ENCODE measurements at places on chromosomes 1 and 21.

DNA sequence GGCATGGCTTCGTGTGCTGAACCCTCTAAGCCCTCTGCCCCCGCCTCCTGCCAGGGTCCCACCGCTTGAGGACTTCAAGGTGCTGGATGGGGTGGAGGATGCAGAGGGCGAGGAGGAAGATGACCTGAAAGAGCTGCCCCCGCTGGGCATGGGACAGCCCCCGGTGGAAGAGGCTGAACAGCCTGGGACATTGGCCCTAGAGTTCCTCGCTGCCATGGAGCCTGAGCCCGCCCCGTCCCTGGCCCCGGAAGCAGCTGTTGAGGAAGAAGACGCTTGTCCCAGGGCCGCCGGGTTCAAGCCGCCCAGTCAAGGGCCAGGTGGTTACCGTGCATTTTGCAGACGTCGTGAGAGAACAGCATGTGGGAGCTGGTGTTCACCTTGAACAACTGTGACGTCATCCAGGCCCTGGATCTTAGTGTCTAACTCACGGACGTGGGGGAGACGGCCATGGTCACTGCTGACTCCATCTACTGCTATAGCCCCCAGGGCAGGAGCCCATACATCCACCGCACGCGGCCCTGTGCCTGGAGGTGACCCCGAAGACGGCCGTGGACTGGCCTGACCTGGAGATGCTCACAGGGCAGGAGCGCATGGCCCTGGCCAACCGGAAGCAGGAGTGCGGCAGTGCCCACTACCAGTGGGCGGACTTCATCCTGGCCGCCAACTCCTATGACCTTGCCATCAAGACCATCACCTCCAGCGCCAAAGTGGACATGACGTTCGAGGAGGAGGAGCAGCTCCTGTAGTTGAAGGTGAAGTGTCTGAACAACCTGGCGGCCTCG, 90.1 kb downstream of the PPP1R12B start:
- no peak for DNase-seq

- no peak for DNase-seq
These were observed 107.5 kb upstream of the HOOK1 start for GRCh38 chr1:59707178-59707791.

- DNase-seq = no peak
These were observed 186.0 kb downstream of the DYRK1A start for GRCh38 chr21:37552496-37553029.

DNA sequence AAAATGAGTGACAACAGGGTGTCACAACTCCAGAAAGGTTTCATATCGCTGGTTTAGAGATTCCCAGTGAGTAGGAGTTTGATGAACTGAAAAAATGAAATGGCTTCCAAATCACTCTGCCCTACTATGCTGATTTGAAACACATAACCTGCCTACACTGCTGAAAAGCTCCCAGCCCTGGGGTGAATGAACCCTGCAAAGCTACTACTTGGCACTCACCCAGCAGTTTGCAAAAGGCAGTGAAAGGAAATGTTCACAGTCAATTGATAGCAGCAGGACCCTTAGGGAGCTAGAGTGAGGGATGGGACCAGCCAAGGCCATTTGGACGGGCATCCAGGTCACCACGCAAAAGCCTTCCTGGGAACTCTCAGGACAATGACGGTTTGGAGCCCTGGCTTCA, 44.4 kb upstream of the SRP9 start:
- DNase-seq = no peak

DNA sequence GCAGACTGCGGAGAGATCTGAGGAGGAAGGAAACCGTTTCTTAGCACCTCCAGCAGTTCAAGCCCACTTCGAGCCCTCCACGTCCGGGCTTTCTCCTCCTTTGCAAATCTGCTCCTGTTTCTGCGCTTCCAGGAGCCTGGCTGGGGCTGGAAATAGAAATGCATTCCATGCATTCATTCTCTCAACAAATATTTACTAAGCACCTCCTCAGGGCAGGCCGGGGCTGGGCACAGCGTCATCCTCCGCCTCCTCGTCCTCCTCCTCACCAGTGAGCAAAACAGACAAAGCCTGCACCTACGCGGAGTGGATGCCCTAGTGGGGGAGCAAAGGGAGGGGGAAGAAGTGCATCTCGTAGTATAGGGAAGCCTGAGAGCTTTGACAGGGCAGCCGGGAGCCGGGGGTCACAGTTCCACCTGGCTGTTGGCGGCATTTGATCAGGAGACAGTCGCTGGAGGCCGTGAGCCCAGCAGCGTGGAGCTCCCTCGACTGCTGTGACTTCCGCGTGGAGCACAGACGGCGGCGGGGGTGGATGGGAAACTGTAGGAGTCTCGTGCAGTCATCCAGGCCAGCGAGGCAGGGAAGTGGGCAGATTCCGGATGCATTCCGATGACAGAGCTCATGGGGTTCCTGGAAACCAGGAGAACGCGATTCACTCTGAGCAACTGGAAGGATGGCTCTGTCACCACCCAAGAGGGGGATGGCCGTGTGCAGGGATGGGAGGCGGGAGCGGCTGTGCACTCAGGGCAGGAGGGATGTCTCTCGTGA, 93.5 kb downstream of the SIK1 start:
- DNase-seq = no peak

GRCh38 chr1:231938711-231939110, 312.1 kb downstream of the DISC1 start:
- DNase-seq = no peak

DNA sequence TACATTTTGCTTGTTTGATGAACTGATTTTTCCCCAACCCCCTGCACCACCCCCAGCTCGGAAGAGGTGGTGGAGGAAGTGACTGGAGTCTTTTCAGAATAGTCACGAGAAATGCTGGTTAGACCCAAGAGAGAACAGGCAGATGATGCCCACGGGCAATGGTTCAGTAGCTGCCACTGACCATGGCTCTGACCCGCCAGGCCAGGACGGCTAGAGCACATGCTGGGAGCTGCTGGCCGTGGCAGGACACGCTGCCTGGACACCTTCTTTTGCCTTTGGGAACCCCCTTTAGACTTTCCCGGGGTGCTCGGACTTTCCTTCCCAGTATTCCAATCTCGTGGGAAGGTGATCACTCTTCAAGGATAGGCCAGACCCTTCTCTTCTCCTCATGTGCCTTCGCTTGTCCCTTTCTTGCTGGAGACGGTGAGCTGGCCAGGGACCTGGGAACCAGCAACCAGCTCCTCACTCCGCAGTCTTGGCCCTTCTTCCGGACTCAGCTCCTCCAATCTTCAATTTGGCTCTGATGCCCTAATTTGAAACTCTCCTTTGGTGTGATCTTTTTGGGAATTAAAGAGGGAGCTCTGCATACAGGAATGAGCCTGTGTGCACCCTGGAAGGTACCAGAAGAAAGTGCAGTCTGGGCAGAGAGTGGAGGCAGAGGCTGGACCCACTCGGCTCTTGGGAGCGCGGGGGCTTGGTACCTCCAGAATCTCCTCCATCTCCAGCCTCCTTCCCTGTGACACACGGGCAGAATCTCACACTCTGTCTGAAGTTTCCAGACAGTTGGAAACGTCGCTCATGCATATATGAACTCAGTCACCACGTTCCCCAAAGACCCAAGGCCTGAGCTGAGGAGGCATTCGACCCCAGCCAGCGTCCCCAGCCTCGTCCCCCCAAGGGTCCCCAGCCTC, 4.0 kb upstream of the PDE9A start:
- DNase-seq = no peak

GRCh38 chr1:61353797-61354406, 271.5 kb downstream of the NFIA start:
- no peak for DNase-seq

DNA sequence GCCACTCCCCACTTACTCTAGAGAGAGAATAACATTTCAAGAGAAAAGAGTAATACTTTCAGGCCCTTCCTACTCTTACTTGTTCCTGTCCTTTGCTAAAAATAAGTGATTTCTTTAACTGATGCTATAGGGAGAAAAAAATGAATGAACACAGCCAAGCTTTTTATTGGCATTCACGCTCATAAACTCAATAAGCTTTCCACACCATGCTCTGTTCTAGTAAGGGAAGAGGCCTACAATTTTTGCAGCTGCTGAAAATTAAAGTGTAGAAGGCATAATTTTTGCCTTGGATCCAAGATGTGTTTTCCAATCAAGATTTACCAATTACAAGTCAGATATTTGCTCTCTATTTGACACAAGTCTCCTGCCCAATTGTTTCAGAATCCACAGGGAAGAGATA, 188.1 kb upstream of the RGS18 start:
- DNase-seq = no peak

GRCh38 chr1:215794156-215794555, 227.1 kb downstream of the KCTD3 start:
- no peak for DNase-seq

DNA sequence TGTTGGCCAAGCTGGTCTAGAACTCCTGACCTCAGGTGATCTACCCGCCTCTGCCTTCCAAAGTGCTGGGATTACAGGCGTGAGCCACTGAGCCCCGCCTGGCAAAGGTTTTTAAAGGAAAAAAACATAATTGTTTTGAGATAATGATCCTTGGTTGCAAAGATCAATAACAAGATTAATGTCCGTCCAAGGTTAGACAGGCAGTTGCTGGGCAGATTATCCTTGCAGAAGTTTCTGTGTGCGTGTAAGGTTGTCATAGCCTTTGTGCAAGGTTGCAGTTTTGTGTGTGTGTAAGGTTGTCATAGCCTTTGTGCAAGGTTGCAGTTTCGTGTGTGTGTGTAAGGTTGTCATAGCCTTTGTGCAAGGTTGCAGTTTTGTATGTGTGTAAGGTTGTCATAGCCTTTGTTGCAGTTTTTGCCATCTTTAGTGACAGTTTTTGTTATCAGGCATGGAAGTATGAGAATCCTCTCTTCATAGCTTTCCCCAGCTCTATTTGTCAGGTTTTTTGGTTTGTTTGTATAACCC, 3.6 kb downstream of the YBEY start:
- no peak for DNase-seq

DNA sequence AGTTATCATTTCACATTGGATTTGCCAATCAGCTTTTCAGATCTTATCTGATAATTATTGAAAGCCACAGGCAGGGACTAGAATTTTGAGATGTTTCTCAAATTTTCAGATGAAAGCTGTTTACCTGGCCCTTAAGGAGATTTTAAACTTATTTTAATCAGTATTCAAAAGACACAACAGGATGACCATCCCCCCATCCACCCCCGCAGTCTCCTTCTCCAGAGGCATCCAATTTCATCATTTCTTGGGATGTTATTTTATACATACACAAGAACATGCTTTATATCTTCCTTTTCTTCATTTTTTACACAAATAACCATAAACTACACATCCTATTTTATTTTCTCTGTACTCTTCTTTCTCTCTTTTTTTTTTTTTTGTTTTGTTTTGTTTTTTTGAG, 470.9 kb downstream of the SMYD3 start:
- DNase-seq = no peak

- DNase-seq = no peak
These were observed 1.8 kb upstream of the MCOLN2 start for GRCh38 chr1:84998642-84999280.

DNA sequence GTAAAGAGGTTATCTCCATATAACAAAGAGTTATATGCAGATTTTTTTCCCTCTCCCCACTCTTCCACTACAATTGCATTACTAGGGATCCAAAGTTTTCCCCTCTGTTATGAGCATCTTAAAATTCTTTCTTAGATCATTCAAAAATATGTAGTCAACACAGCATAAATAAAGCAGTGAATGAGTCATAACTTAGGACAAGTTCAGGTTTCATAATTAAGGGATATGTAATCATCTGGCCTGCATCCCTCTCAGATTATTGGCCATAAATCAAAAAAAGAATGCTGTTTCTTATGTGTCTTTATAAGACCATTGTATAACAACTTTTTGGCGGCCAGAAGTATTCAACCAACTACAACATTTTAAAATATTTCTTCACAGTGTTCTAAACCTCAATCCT, 1526.1 kb downstream of the KCNT2 start:
- DNase-seq = no peak

DNA sequence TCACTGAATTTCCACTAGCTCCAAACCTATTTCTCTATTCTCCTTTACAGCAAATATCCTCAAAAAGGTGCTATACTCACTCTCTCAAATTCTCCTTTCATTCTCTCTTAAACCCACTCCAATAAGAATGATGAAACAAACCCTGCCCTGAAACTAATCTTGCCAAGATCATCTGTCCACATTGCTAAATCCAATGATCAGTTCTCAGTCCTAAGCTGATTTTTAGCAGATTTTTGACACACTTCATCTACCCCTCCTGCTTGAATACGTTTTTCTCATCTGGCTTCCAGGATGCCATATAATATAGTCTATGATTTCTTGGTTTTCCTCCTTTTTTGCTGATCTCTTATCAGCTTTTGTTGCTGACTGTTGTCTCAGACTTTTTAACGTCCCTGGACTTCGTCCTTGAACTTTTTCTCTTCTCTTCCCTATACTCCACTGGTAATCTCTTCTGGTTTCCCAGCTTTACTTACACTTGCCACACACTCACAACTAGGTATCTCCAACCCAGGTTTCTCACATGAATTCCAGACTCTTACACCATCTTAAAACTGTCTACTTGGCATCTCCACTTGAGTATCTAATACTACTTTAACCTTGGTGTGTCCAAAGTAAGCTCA, 35.3 kb downstream of the RERE start:
- no peak for DNase-seq

- DNase-seq = no peak
These were observed 10.2 kb upstream of the RCAN1 start for GRCh38 chr21:34625030-34625593.

- DNase-seq = no peak
These were observed 16.4 kb downstream of the ALDH4A1 start for GRCh38 chr1:18886003-18886335.

DNA sequence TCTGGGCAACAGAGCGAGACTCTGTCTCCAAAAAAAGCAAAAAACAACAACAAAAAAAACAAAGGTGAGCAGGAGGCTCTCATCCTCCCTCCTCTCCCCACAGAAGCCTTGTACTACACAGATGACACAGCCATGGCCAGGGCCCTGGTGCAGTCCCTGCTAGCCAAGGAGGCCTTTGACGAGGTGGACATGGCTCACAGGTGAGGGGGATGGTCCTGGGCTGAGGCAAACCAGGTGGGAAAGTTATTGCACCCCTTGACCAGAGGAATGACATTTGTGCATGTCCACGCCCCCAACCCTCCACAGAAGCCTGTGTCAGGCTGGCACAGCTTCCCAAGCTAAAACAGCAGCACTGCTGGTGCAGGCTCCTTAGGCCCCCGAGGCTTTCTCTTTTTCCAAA, 2.4 kb downstream of the ADPRS start:
- no peak for DNase-seq

- peak; percentile 29 for DNase-seq
These were observed 825 bp downstream of the DCAF8 start for GRCh38 chr1:160261556-160261892.

DNA sequence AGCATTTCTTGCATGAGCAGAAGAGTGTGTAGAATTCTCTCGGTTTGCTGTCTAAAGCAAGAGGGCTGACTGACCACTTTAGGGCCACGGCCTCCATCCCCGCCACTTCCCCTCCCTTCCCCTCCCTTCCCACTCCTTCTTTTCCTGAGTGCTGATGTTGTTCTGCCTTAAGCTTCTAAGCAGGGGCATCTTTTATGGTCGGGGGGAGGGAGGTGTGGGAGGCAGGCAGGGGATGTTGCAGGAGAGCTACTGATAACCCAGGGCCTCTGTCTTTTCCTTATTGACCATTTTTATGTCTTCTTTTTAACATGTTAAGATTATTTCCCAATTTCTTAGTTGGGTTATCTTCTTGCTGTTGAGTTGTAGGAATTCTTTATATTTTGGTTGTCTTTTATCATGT, 15.1 kb downstream of the USP25 start:
- no peak for DNase-seq
